Fibroblast of skin of left biceps (primary cell): ENCODE measurements at places on chromosomes 7 and 10.

- no peak for DNase-seq
Observed at GRCh38 chr10:82472406-82473335, 597.7 kb downstream of the NRG3 start.

DNA sequence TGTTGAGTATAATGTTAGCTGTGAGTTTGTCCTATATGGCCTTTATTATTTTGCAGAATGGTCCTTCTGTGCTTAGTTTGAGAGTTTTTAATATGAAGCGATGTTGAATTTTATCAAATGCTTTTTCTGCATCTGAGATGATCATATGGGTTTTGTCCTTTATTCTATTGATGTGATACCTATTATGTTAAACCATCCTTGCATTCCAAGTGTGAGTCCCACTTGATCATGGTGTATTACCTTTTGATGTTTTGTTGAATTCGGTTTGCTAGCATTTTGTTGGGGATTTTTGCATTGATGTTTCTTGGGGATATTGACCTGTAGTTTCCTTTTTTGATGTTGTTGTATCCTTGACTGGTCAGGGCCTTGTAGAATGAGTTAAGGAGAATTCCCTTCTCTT lies 166.4 kb downstream of the MLLT10 start:
- no peak for DNase-seq

GRCh38 chr7:37342688-37343471 lies 105.8 kb downstream of the ELMO1 start:
- DNase-seq = no peak

GRCh38 chr10:19833170-19833824 lies 17.1 kb downstream of the PLXDC2 start:
- no peak for DNase-seq

DNA sequence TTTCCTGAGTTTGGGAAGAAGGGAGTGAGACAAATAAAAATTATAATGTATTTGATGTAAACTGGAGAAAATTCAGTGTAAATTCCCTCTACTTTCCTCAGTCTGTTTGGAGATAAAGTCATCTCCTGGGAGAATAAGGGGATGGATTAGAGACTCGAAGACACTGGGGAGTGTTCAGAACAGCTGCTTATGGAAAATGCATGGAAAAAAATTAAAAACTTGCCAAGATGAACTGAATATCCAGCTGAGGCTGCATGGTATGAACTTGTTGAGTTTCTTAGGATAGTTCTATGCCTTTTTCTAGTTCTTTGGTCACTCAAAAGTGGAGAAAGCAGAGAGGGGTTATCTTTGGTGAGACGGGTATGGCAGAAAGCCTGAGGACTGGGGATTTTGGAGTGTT lies 210.5 kb downstream of the BICC1 start:
- no peak for DNase-seq

DNA sequence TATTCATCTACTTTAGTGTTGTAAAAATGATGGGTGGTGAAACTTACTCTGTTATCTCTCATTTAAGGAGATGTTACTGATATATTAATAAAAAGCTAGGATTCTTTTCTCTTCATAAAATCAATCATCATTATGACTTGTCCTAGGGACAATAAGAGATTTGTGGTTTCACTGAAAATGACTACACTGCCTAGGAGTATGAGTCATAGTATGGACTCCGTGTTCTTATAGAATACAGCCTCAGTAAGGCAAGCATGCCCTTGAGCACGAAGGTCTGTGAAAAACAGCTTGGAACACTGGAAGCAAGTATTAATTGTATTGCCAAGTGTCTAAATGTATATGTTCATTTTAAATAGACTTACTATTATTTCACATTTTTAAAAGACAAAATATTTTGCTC lies 749.2 kb upstream of the PCDH15 start:
- DNase-seq = no peak
